ENCODE measurements at places on chromosomes 6 and 20.

- DNase-seq, result no peak
Measured at GRCh38 chr6:106692819-106693208, 63.4 kb downstream of the QRSL1 start.

DNA sequence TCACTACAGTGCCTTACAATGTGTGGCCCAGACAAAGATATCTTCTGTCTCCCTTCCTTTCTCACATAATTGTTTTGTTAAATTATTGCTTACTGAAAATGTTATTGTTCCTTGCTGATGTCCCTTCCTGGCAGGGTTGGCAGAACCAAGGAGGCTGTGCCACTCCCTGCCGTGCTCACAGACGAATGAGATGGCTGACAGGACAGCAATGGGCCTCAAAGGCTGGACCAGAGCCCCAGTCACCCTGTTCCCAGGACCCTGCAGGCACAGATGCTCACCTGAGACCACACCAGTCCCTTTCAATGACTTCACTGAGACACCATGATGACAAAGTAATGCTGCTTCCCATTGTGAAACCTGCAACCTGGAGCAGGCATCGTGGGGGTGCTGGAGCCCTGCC is 375.1 kb downstream of the HACE1 start:
- DNase-seq, result no peak

- DNase-seq, result peak; percentile 18
Measured at GRCh38 chr20:2745936-2746635, 53.5 kb downstream of the EBF4 start.

GRCh38 chr6:167094436-167094819 is 28.5 kb upstream of the CCR6 start:
- no peak for DNase-seq

DNA sequence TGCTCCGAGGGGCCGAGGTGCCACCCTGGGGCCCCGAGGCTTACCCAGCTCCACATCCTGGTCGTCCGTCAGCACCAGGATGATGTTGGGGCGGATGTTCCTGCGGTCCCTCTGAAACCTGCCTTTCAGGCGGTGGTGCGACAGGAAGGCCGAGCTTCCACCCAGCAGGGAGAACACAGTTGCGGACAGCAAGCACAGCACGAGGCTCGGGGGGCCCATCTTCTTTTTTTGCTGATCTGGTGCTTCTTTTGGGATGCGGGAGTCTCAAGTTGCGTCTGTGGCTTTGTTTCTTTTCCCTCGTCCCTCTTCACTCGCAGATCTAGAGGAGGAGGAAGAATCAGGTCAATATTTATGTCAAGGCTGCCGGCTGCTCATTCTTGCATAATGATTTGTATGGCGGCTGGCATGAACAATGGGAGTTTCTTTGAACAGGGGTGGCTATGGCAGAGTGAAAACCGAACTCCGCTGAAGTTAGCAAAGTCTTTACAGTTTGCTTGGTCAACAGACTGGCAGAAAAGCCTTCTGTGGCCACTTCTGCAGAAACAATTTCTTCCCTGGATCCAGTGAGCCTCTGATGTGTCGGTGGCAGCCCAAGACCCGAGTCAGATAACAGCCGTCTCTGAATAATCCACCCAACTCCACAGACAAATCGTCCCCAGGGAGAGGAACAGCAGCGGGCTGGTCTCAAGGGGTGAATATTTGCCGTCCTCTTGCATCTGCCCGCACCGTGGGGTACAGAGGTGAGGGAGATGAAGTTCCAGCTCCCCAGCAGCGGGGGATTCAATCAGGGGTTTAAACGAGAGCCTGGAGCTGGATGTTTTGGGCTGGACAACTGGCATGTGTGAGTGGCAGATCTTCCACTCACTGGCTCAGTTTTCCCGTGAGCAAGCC is 27.9 kb downstream of the SULF2 start:
- no peak for DNase-seq

GRCh38 chr6:6225885-6226529 is 94.5 kb downstream of the F13A1 start:
- DNase-seq, result no peak

All from activated CD8-positive, alpha-beta T cell treated with anti-CD3 and anti-CD28 coated beads, Interleukin-2, amount 10 ng/mL, durations not matched to agents 7 days and 5 days (primary cell).